ENCODE measurements at places on chromosomes 5 and 9. TPM values are rescaled to one million over a fixed set of nuclear protein-coding genes. Genes with fewer than 3 reads are reported as not detected.

GRCh38 chr9:93089024-93089423 lies 7.0 kb upstream of the CARD19 start:
- H3K4me1 ChIP-seq: peaks cover 30% of the 10 kb centered on the region
- H3K36me3 ChIP-seq: peaks cover 5% of the 10 kb centered on the region
- no peak overlapping the region for H3K27ac ChIP-seq
- H3K4me3 ChIP-seq: no peak overlapping the region

DNA sequence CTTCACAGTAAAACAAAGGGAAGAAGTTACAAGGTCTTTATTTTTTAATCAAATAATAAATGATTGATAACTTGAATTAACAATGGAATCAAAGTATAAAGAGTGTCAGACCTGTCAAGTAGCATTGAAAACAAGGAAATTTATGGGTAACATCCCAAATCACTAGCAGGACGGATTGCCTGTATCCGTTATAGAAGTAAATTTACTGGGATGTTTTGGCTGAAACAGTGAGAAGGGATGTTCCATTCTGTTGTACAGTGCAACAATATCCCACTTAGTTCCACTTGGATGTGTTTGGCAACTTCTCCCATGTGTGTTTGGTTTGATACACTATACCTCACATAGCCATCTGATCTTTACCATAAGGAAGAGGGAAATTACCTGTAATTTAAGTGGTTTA lies 421.0 kb upstream of the CHD1 start:
- no peaks in the 10 kb centered on the region for H3K27me3 ChIP-seq
- H3K36me3 ChIP-seq: no peaks in the 10 kb centered on the region
- H3K27ac ChIP-seq: no peak overlapping the region
- H3K4me1 ChIP-seq: no peaks in the 10 kb centered on the region
- H3K4me3 ChIP-seq: no peak overlapping the region
- DNase-seq: no peak

GRCh38 chr5:109034306-109034705 lies 286.6 kb downstream of the FER start:
- H3K27ac ChIP-seq: no peak overlapping the region
- no peaks in the 10 kb centered on the region for H3K36me3 ChIP-seq
- no peak for DNase-seq
- H3K27me3 ChIP-seq: no peaks in the 10 kb centered on the region
- no peak overlapping the region for H3K4me3 ChIP-seq

GRCh38 chr9:136740971-136741882 lies 1.5 kb downstream of the LCN10 start:
- H3K4me1 ChIP-seq: no peaks in the 10 kb centered on the region
- H3K4me3 ChIP-seq: no peak overlapping the region
- no peak for DNase-seq
- peaks cover 2% of the 10 kb centered on the region for H3K27me3 ChIP-seq

DNA sequence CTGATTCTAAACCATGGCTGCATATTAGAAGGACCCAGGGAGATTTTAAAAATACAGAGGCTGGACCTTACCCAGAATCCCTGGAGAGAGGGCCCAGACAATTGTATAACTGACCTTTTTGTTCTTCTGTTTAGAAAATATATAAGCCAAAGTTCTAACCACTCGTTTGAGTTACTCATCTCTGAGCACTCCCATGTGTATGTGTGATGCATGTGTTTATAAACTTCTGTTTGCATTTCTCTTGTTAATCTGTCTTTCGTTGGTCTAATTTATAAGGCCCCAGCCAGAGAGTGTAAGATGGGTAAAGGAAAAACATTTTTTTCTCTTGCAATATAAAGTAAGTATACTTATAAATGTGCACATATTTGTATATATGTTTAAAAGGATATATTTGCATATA lies 443.9 kb downstream of the ZNF608 start:
- no peaks in the 10 kb centered on the region for H3K36me3 ChIP-seq
- DNase-seq: no peak
- no peaks in the 10 kb centered on the region for H3K4me1 ChIP-seq
- H3K27me3 ChIP-seq: no peaks in the 10 kb centered on the region
- no peak overlapping the region for H3K4me3 ChIP-seq
- H3K27ac ChIP-seq: no peak overlapping the region

GRCh38 chr5:140010798-140011197 lies 32.3 kb downstream of the NRG2 start:
- H3K4me3 ChIP-seq: no peak overlapping the region
- H3K27me3 ChIP-seq: peaks cover 10% of the 10 kb centered on the region
- H3K27ac ChIP-seq: no peak overlapping the region
- DNase-seq: no peak
- H3K4me1 ChIP-seq: no peaks in the 10 kb centered on the region

DNA sequence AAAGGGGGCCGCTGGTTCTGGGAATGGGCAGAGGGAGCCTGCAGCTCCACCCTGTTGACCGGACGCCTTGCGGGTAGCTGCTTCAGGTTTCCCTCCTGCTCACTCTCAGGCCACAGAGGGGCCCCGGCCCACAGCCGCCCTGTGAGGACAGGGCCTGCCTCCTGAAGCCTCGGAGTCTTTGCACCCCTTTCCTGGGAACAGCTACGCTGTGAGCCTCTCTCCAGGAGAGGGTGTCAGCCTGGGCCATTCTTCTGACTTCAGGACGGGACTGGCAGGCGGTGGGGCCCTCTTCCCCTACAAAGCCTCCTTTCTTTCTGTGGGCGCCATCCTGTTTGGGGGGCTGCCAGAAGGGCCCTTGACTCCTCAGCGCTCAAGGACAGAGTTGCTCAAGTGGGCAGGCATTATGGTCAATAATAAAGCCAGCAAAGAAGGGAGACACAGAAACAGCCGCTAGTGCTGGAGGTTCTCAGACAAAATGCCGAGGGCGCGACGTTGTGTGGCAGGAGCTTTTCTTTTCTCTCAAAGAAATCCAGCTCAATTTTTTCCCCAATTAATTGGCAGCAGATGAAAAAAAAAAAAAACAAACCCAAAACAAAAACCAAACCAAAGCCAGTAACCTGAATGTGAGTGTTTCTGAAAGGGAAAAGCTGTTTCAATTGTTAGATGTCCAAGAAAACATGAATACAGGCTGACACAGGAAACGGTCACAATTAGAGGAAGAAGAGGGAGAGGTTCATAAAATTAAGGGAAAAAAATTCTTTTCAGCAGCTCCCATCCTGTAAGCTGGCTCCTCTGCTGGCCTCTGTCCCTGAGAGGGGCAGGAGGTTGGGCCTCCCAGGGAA lies 12.8 kb upstream of the SLC25A51 start:
- no peak overlapping the region for H3K4me3 ChIP-seq
- no peak for DNase-seq
- H3K4me1 ChIP-seq: peaks cover 23% of the 10 kb centered on the region
- no peak overlapping the region for H3K27ac ChIP-seq
- H3K27me3 ChIP-seq: no peaks in the 10 kb centered on the region

DNA sequence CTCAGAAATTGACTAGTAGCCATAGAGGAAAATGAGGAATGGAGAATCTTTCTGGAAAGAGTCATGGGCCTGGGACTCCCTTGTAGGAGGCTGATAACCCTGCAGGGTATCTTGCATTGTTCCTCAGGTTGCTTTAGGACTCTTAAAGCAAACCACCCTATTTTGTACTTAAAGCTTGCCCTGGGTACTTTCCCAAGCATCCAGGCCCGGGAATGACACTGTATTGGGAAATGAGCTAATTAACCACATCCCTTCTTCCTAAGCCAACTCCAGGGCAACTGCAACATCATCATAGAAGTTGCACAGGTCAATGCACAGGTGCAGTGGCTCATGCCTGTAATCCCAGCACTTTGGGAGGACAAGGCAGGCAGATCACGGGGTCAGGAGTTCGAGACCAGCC lies 55.9 kb downstream of the UGCG start:
- peaks cover 10% of the 10 kb centered on the region for H3K27me3 ChIP-seq
- peaks cover under 1% of the 10 kb centered on the region for H3K4me1 ChIP-seq
- H3K4me3 ChIP-seq: no peak overlapping the region
- no peaks in the 10 kb centered on the region for H3K36me3 ChIP-seq
- no peak for DNase-seq

The LCN9 gene
- total RNA-seq: not detected

The PCDHGA2 gene
- not detected for total RNA-seq

The NR2F1 gene
- not detected for total RNA-seq

The C9orf40 gene
- 15.1 TPM for total RNA-seq

The CA9 gene
- not detected for total RNA-seq
